Body of pancreas (tissue), 4 donors: ENCODE measurements at places on chromosomes 2 and 18.

- no peak for DNase-seq
Measured at GRCh38 chr18:51385270-51385669, 187.8 kb upstream of the MEX3C start.

DNA sequence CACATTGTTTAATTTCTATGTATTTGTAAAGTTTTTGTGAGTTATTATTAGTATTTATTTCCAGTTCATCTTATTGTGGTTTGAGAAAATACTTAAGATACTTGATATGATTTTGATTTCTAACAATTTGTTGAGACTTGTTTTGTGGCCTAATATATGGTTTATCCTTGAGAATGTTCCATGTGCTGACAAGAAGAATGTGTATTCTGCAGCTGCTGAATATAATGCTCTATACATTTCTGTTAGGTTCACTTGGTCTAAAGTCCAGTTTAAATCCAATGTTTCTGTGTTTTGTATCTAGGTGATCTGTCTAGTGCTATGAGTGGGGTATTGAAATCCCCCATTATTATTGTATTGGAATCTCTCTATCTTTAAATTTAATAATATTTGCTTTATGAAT lies 201.3 kb downstream of the FSIP2 start:
- no peak for DNase-seq

DNA sequence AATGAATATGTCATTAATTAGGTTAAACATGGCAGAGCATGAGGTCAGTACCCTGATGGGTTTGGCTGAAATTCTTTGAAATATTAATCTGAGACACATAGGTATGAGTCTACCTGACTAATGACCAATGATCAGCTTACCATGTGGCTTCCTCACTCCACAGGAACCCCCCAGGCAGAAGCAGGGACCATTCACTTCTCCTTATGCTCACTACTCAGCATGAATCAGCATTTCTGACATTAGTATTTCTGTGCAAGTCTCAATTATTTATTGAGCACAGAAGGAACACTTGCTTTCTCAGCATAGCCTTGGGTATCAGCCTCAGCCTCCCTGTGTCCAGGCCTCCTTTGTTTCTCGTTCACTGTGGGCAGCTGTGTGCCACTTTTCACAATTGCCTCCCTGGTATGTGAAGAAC lies 9.3 kb upstream of the KCNE4 start:
- DNase-seq = no peak

DNA sequence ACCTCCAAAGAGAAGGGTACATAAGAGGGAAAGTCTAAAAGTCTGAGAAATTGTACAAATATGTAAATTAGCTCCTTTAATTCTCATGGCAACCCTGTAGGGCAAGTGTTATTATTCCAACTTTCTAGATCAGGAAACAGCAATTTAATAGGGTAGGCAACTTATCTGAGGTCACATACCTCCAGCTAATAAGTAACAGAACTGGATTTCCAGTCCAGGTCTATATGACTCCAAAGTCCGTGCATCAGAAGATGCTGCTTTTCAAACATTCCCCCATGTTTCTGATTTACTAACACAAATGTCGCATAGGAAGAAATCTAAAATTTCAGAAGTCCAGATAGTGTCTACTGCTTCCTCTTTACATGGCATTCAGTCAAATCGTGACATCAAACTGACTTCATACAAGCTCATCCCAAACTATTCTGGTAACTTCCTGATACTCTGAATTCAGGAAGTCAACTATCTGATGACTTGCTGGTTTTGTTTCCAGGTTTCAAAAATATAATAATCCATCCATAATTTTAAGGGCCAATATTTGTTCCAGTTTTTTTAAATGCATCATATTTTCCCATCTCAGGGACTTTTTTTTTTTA lies 419.3 kb upstream of the ACVR2A start:
- no peak for DNase-seq
